Stimulated activated CD8-positive, alpha-beta memory T cell treated with anti-CD3 and anti-CD28 coated beads, Interleukin-7, amount 100 ng/mL, for 1 hour (primary cell): ENCODE measurements at places on chromosomes 4 and X.
A peak's percentile ranks its signal among the peaks of the same experiment; 100 is the strongest.

- DNase-seq, result no peak
Observed at GRCh38 chr4:182862921-182863320, 54.3 kb downstream of the DCTD start.

DNA sequence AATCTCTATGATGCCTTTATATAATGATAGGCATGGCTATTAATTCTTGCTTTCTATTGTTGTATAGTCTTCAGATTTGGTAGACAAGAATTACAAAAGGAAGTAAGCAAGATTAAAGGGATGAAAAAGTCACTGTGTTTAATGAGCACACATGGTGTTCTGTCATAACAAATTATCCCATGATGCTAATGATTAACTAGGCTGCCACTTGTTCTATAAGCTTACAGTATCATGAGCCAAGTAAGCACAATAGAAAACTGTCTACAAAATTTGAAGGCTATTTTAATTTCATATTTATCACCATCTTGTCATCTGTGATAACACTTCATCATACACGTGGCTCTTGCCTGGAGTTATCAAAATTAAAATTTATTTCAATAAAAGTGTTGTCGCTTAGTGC is 466.7 kb downstream of the GASK1B start:
- DNase-seq, result no peak

DNA sequence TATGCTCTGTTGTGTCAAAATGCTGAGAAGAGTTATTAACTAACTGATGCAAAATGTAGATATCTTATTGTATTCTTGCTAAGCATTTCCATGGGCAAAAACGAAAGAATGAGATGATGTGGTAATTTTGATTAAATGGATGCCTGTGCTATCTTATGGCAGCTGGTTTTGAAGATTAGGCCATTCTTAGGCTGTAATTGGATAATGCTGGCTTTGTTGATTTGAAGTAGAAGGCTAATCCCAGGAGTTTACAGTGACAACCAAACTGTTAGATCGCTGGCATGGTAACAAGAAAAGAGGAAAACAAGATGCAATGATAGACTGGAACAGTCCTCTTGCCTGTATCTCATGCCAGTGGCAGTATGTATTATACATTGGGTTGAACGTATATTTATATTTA is 74.1 kb upstream of the WDR44 start:
- no peak for DNase-seq

GRCh38 chr4:47597696-47598095 is 112.6 kb downstream of the ATP10D start:
- DNase-seq, result no peak

DNA sequence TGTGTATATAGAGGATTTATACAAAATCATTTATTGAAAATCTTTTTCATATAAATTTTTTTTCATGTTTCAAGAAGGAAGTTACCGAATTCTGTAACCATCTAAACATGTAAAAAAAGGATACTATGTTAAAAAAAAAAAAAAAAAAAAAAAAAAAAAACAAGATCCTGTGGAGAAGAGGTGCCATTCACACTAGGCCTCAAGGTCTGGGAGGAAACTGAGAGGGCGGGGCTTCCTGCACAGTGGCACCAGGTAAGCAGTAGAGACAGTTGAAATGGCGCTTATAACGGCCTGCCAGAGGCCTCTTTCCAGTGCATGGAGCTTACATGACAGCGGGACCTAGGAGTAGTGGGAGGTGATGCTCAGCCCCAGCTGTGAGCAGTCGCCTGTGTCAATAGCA is 17.5 kb downstream of the TRAPPC2 start:
- no peak for DNase-seq

GRCh38 chrX:133880032-133880443 is 105.4 kb downstream of the GPC3 start:
- DNase-seq, result no peak

DNA sequence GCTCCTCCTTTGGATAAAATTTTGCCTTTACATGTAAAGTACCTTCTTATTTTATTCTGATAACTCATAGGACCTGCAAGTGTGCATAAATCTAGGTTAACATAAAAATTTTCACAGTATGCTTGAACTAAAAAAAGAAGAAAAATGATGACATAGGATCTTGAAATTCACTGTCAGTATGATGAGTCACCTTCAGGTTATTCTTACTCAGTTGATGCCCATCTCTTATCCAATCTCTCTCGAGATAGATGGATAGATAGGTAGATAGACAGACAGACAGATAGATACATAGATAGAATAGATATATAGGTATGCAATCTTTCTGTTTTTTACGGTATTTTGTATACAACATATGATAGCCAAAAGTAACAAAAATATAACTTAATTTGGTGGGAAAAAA is 485.5 kb downstream of the NAF1 start:
- no peak for DNase-seq

DNA sequence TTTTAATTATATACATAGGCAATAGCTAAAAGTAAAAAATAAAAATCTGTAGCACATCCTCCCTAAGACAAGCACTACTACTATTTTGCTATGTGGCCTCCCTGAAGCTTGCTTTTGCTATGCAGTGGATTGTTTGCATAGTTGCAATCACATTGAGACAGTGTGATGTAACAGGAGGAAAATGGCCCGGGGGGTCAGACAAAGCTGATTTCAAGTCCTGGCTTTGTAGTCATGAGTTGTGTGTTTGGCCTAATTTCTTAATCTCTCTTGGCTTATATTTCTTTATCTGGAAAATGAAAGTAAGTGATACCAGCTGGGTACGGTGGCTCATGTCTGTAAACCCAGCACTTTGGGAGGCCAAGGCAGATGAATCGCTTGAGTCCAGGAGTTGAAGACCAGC is 166.6 kb downstream of the LHFPL1 start:
- no peak for DNase-seq

DNA sequence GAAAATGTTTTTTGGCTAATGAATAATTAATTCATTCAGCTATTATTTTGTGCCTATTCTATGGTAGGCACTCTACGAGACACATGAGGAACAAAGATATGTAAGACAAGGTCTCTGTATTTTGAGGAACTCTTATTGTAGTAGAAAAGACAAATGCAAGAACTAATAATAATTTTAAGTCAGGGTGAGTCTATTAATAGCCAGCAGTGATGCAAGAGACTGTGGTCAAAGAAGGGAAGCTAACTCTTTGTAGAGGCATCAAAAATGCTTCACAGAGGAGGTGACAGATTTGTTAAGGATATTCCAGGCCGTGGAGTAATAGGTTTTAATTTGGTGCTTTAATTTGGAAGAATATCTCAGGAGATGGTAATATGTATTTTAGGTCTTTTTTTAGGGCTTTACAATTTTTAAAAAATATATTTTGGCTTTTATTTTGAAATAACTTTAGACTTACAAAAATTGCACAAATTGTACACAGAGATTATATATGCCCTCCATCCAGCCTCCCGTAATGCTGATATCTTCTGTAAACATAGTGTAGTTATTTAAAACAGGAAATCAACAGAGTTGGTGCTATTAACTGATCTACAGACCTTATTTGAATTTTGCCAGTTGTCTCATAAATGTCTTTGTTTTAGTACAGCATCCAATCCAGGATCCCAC is 48.1 kb downstream of the DCLK2 start:
- DNase-seq, result no peak

- DNase-seq, result no peak
Observed at GRCh38 chrX:12065251-12065650, 73.0 kb upstream of the FRMPD4 start.

- no peak for DNase-seq
Observed at GRCh38 chr4:83046693-83047473, 11.9 kb downstream of the COPS4 start.

GRCh38 chr4:38684271-38684670 is 20.3 kb downstream of the KLF3 start:
- DNase-seq, result no peak

- peak; percentile 18 for DNase-seq
Observed at GRCh38 chrX:8743126-8743732, 11.3 kb upstream of the ANOS1 start.

DNA sequence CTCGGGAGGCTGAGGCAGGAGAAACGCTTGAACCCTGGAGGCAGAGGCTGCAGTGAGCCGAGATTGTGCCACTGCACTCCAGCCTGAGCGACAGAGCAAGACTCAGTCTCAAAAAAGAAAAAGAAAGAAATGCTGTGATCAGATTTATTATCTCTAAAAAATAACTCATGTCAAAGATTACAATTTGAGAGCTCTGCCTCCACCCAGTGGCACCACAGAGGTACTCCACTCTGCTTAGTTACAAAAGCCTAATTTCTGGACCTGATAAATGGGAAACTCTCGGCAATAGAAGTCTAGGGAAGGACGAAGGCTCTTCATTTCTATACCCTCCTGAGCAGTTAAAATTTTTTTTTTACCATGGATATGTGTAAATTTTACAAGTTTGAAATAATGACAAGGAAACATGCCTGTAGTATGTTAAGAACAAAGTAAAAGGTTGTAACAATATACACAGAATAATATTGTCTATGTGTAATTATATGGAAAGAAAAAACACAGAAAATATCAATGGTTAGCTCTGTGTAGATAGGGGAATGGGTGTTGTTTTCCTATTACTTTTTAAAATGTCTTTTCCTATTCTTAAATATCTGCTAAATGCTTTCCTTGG is 149.8 kb downstream of the STIM2 start:
- peak; percentile 20 for DNase-seq

- DNase-seq, result no peak
Observed at GRCh38 chr4:6696611-6697010, 2.9 kb downstream of the S100P start.

DNA sequence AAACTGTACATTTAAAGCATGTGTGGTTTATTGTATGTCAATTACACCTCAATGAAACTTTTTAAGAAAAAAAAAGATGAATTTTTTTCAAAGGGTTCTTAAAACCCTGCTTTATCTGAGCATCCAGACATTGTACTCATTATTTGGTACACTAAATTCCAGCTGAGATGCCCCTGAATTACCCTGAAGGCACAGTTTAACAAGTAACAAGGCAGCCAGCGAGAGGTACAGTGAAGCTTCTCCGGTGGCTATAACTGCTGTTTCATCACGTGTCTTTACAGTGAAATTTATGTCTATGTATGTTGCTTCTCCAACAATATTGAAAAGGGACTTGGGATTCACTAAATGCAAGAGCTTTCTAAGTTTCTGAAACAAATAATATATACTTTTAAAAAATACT is 15.8 kb downstream of the SLC7A11 start:
- no peak for DNase-seq

DNA sequence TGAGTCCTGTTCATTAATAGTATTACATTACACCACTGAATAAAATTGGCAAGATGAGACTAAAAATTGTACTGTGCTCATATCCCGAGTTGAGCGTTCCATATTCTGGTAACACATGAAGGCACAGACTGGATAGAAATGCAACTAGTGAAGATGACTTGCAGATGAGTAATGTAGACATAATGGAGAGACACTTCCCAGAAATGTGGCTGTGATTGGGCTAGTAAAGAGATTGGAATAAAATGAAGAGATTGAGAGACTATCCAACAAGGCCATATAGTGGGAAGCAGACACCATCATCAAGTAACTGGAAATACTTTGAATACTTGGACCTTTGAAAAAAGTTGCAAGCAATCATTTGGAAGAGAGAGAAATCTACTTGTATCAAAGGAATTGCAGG is 77.3 kb downstream of the DCAF8L1 start:
- no peak for DNase-seq
